ENCODE measurements at places on chromosomes 12 and 14.
A peak's percentile ranks its signal among the peaks of the same experiment; 100 is the strongest.

DNA sequence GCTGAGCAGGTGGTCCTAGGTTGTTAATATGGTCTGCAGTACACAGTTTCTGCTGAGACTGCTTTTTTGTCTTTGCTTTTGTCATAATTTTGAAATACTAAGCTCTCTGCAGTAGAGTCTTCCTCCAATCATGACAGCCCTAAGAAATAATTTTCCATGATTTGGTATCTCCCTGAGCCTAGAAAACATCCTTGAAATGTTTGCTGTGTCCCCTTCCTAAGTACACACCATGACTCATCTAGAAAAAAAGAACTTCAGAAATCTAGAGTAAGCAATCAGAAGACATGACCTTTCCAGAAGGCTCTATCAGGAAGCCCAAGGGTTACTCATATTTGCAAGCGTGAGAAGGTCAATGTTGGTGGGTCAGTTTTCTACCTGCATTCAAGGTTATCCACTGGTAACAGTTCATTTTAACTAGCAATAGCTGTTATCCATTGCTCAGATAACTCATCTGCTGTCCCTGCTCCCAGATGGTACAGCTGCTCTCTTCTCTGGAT is 16.4 kb downstream of the DAD1 start:
- no peak for DNase-seq

DNA sequence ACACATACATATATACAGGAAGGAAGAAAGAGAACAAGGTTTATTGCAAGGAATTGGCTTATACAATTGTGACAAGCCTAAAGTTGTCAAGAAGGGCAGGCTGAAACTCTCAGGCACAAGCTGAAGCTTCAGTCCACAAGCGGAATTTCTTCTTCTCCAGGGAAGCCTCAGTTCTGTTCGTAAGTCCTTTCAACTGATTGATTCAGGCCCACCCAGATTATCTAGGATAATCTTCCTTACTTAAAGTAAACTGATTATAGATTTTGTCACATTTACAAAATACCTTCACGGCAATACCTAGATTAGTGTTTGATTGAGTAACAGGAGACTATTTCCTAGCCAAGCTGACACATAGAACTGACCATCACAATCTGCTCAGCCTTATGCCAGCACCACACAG is 81.5 kb upstream of the TMEM260 start:
- DNase-seq, result no peak

- DNase-seq, result no peak
These were observed 100.7 kb downstream of the ITPR2 start for GRCh38 chr12:26732005-26732908.

DNA sequence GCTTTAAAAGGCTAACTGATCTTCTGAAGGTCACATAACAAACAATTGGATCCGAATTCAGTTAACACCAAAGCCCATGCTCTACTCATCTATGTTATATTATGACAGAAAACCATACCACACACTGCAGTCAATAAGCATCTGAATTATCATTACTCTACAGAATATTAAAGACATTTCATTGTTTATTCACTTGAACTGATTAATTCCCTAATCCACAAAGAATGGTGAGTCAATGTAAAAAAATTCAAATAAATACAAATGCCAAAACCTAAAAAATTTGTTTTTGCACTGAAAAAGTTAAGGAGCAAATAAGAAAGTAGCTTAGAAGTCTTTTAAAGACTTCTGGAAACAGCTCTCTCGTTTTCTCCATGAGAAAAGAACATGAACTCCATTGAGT is 13.7 kb downstream of the NID2 start:
- DNase-seq, result no peak

DNA sequence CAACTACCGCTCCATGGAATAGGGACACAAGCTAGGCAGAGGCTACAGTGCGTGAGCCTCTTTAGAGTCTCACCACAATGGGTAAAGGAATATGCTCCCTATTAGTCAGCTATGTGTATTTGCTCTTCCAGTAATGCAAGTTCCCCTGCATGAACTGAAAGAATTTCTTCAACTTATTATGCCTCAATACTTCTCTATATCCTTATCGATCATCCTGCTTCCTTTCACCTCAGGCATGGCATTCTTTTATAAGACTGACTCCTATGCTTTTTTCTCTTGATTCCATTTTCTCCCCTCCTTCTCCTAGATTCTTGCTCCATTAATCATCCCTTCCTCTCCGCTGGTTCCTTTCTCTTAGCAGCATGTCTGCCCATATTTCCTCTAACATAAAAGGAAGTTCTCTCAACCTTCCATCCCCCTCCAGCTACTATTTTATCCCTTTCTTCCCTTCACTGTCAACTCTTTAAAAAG is 94.5 kb upstream of the CPM start:
- no peak for DNase-seq

GRCh38 chr12:51008329-51009055 is 17.7 kb downstream of the SLC11A2 start:
- DNase-seq, result no peak

DNA sequence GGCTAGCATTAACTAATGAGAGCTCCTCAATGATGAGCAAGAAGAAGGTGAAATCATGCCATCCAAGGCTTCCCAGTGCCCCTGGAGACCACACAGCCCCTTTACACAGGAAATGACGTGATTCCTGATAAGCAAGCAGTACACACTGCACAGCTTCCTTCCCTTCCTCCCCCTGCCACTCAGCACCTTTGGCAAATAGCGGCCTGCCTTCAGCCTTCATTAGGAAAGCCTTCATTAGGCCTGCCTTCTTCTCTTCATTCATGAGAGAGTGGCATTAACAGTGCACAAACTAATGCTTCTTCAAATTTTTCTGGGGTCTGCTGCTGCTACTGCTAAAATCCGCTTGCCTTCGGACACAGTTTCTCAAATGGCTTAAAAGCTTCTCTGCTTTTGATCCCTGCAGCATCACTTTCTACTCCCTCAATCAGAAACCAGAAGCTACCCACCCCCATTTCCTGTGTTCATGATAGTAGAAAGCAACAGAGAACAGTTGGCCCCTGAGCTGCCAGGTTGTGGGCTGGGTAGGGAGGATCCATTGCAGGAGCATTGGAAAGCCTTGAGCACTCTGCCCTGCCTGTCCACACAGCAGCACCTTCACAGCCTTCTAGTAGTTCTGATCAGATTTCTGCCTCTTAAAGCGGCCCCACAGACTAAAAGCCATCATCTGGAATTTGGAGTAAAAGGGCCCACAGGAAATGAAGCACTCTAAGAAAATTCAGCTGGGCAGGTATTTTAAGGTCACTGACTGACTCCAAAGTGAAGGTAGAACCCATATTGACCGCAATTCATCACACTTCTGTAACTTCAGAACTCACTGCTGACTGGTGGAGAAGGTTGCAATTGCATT is 103.8 kb upstream of the ETV6 start:
- peak; percentile 34 for DNase-seq

- no peak for DNase-seq
These were observed 43.4 kb downstream of the SH2B3 start for GRCh38 chr12:111448846-111449790.

- no peak for DNase-seq
These were observed 164.9 kb downstream of the TTC7B start for GRCh38 chr14:90651271-90651804.

DNA sequence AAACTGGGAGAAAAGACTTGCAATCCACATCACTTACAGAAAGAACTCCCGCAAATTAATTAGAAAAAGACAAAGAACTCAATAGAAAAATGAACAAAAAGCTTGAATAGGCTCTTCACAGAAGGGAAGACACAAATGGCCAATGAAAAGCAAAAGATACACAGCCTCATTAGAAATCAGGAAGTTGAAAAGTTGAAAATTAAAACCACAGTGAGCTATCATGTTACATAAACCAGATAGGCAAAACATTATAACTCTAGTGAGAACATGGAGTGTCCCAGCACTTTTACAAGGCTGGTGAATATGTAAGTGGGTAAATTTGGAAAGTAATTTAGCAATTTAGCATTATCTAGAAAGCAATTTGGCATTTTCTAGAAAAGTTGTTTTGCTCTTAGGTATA is 158.4 kb upstream of the RASSF8 start:
- DNase-seq, result no peak
